HT-29 (cell line): ENCODE measurements at places on chromosomes 3 and 15. TPM values are rescaled to one million over a fixed set of nuclear protein-coding genes. Genes with fewer than 3 reads are reported as not detected.

The GPR62 gene
- not detected in 2 replicates for total RNA-seq

The CHRFAM7A gene
- not detected in 2 replicates for total RNA-seq

The SPINK8 gene
- total RNA-seq, result not detected in 2 replicates

The ATP10A gene
- total RNA-seq, result not detected in 2 replicates

The LRRC31 gene
- total RNA-seq, result 0.29 and 0.48 TPM in 2 replicates

The PP2D1 gene
- total RNA-seq, result not detected in 2 replicates

The EPHA3 gene
- not detected in 2 replicates for total RNA-seq

The LIPH gene
- total RNA-seq, result 5.3 and 11.6 TPM in 2 replicates

The MRAS gene
- total RNA-seq, result 1.3 and 2.9 TPM in 2 replicates

The MKRN2 gene
- total RNA-seq, result 10.8 and 13.5 TPM in 2 replicates

The ATP13A5 gene
- total RNA-seq, result not detected in 2 replicates

The SCAANT1 gene
- not detected in 2 replicates for total RNA-seq

The CCR1 gene
- total RNA-seq, result not detected in 2 replicates

The PLCH1 gene
- total RNA-seq, result 1.9 TPM in 2 replicates

The EXOSC7 gene
- total RNA-seq, result 35.2 and 45.8 TPM in 2 replicates

The NRROS gene
- not detected in 2 replicates for total RNA-seq

The CFAP100 gene
- 0.64 and 2.3 TPM in 2 replicates for total RNA-seq

The AMIGO3 gene
- 2.0 and 2.7 TPM in 2 replicates for total RNA-seq

The ZBTB20 gene
- 7.9 and 11.0 TPM in 2 replicates for total RNA-seq

The INKA1 gene
- 0.15 TPM in 1 of 2 replicates, not detected in the other for total RNA-seq

DNA sequence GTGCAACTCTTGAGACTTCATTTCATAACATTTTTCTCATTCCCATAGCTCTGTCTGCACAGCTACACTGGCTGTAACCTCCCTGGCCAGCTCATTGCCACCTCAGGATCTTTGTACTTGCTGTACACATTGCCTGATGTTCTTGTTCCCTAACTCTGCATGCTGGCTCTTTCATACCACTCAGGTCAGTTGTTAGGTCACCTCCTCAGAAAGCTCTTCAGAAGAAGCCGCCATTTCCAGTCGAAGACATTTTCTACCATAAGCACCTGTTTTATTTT, 176.2 kb downstream of the AKAP13 start:
- no peak for DNase-seq

GRCh38 chr15:26662283-26662682, 110.6 kb downstream of the GABRB3 start:
- DNase-seq, result no peak

DNA sequence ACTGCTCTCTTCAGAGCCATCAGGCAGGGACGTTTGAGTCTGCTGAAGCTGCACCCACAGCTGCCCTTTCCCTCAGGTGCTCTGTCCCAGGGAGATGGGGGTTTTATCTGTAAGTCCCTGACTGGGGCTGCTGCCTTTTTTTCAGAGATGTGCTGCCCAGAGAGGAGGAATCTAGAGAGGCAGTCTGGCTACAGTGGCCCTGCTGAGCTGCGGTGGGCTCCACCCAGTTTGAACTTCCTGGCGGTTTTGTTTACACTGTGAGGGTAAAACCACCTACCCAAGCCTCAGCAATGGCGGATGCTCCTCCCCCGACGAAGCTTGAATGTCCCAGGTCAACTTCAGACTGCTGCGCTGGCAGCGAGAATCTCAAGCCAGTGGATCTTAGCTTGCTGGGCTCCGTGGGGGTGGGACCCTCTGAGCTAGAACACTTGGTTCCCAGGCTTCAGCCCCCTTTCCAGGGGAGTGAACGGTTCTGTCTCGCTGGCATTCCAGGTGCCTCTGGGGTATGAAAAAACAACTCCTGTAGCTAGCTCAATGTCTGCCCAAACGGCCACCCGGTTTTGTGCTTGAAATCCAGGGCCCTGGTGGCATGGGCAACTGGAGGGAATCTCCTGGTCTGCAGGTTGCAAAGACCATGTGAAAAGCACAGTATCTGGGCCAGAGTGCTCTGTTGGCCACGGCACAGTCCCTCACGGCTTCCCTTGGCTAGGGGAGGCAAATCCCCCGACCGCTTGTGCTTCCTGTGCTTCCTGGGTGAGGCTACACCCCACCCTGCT, 21.1 kb upstream of the ST6GAL1 start:
- peak; percentile 44 for DNase-seq

GRCh38 chr15:61050844-61051568, 178.1 kb downstream of the RORA start:
- no peak for DNase-seq

- DNase-seq, result peak; percentile 70
Observed at GRCh38 chr3:159929171-159930141, 59.2 kb upstream of the IL12A start.

- no peak for DNase-seq
Observed at GRCh38 chr3:52483577-52484381, 11.4 kb upstream of the STAB1 start.

DNA sequence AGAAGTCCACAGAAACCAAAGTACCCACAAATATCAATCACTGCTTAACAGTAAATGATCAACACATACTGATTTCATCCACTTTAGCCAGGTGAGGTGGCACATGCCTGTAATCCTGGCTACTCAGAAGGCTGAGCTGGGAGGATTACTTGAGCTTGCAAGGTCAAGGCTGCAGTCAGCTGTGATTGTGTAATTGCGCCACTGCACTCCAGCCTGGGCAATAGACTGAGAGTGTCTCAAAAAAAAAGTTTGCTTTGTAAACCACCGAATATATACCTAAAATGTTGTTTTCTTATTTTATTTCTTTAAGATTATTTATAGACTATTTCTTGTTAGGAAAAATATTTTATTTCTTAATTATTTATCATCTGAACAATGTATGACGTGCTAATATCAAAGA, 8.7 kb upstream of the ATP13A4 start:
- DNase-seq, result no peak

GRCh38 chr3:97291901-97292300, 472.7 kb upstream of the ARL6 start:
- DNase-seq, result no peak

DNA sequence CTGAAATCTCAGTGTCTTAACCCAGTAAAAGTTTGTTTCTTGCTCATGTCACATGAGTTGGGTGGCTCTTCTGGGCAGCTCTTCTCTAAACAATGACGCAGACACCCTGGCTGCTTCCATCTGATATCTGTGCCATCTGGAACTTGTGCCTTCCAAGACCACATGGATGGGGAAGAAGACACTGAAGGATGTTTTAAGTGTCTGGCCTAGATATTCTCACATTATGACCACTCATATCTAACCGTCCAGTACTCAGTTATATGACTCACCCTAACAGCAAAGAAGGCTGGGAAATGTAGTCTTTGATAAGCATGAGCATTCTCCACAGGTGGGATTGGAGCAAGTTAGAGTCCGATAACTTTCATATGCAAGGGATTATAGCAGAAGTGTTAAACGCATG, 66.4 kb downstream of the RYR3 start:
- no peak for DNase-seq

- no peak for DNase-seq
Observed at GRCh38 chr3:6585360-6585759, 275.6 kb upstream of the GRM7 start.

DNA sequence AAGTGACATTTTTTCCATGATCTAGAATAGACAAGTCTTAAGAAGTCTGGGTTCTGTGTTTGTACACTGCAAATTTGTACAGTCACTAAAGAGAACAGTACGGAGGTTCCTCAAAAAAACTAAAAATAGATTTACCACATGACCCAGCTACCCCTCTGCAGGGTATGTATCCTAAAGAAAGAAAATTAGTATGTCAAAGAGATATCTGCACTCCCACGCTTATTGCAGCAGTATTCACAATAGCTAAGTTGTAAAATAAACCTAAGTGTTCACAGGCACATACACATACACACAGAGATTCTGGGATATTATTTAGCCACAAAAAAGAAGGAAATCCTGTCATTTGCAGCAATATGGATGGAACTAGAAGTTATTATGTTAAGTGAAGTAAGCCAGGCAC, 120.4 kb downstream of the ZIC1 start:
- no peak for DNase-seq

GRCh38 chr3:182212479-182213076, 500.9 kb downstream of the SOX2 start:
- peak; percentile 97 for DNase-seq

GRCh38 chr15:68418611-68419161, 13.3 kb downstream of the ITGA11 start:
- DNase-seq, result peak; percentile 35

DNA sequence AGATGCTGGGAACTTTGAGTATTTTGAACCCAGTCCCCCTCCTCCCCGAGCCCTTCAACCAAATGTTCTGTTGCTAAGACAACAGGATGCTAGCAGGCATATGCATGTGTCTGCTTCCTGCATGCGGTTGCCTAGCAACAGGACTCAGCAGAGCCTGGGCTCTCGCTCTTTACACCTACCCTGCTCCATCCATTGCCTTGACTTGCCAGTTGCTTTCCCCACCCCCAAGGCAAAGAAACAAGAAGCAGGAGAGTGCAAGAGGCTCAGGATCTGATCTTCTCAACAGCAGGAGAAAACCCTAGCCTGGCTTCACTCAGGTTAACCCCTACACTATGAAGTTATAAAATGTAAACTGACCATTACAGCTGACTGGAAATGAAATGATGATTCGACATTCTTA, 393.0 kb downstream of the IGSF11 start:
- peak; percentile 15 for DNase-seq

- no peak for DNase-seq
Observed at GRCh38 chr15:67373971-67374370, 119.4 kb downstream of the IQCH start.

DNA sequence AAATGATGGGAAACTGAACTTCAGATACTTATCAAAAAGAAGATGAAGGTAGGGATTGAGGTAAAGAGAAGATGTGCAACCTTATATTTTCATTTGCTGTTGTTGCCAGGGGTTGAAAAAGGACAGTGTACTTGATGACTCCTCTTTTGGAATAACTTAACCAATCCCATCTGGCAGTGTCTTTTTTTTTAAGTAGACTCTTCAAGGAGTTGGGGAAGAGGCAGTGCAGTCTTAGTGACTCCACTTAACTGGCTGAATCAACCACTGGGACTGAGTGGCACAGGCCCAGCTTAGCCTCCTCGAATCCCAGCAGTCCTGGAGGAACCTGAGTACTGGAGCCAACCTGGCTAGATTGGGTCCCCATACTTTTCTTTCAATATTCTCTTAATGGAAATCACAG, 27.3 kb upstream of the FILIP1L start:
- DNase-seq, result no peak

- DNase-seq, result no peak
Observed at GRCh38 chr3:42721690-42722089, 19.1 kb upstream of the HHATL start.

DNA sequence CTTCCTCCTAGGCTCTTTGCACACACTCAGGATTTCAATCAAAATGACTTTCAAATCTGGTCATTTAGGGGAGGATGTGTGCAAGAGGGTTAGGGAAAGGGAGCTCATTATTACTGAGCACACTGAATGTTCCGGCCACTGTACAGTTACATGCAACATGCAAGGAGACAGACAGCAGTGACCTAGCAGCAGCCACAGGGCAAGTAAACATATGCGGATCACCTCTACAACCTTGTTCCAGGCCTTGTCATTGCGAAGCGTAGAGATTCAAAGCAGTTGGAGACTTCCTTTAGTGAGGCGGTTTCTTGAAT, 837.6 kb downstream of the AGBL1 start:
- DNase-seq, result no peak

GRCh38 chr3:123818921-123819429, 65.2 kb downstream of the MYLK start:
- DNase-seq, result peak; percentile 96

DNA sequence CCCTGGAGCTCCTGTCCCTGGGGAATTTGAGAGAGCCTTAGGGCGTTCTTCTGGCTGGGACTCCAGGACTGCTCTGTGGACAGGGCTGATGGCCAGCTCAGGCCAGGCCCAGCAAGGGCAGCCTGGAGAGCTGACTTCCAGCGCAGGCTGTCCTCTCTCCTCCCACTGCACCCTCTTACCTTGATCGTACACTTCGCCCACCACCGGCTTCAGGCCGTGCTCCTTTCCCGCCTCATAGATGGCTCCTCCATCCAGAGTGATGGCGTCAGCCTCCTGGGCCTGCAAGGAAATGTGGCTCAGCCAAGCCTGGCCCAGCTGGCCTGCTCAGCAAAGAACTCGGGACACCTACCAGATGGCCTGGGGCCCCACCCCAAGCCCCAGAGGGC, 3.1 kb downstream of the MELTF start:
- no peak for DNase-seq

DNA sequence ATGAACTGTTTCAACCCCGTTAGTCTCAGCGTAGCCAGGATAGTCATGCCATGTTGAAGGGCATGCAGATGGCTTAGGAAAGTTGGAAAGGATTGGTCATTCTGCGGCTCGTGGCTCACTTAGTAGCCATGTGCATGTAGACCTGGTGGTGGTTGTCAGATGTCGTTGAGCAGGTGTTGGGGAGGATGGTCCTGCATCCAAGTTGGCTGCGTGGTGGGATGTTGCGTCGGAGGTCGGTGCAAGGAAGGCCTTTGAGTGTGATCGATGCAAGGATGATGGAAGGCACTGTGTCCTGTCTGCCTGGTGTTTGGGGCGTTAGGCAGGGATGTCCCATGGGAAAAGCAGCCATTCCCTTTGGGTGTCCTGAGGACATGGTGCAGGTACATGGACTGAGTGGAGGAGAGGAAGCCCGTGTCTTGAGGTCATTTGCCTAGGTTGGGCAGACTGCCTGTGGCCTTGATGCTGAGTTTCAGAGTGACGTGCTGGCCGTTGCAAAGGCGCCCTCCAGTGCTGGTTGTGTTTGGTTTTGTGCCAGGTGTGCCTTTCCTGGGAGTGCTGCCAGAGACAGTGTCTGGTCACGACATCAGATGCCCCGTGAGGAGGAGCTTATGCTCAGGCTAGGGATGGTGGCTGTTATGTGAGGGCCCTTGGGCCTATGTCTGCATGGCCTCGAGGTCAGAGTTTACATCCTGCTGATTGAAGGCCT, 103.4 kb downstream of the SNRPN start:
- no peak for DNase-seq

DNA sequence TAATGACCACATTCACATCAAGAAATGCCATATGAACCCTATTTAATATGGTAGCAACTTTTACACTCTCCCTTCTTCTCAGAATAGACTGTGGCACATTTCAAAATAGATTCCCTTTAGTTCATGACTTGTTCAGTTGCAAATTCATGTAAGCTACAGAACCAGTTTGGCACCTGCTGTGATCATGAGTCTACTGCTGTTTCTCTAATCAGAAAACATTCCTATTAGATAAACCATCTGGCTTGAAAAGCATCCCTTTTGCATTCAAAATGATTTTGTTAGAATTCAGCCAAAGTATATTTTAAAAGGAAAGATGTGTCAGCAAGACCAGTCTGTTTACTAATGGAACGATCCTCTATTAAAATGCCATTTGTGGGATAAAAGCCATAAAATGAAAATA, 304.4 kb downstream of the BCHE start:
- DNase-seq, result no peak

- peak; percentile 57 for DNase-seq
Observed at GRCh38 chr3:72938471-72939265, 50.8 kb downstream of the GXYLT2 start.

GRCh38 chr15:56099311-56099710, 105.9 kb upstream of the NEDD4 start:
- DNase-seq, result no peak

GRCh38 chr3:152458376-152459117, 189.8 kb downstream of the MBNL1 start:
- no peak for DNase-seq

GRCh38 chr3:61172684-61173083, 78.6 kb downstream of the FHIT start:
- no peak for DNase-seq
